Stimulated activated CD8-positive, alpha-beta memory T cell treated with anti-CD3 and anti-CD28 coated beads, Interleukin-7, amount 100 ng/mL, for 48 hours (primary cell): ENCODE measurements at places on chromosomes 3 and 15.
A peak's percentile ranks its signal among the peaks of the same experiment; 100 is the strongest.

DNA sequence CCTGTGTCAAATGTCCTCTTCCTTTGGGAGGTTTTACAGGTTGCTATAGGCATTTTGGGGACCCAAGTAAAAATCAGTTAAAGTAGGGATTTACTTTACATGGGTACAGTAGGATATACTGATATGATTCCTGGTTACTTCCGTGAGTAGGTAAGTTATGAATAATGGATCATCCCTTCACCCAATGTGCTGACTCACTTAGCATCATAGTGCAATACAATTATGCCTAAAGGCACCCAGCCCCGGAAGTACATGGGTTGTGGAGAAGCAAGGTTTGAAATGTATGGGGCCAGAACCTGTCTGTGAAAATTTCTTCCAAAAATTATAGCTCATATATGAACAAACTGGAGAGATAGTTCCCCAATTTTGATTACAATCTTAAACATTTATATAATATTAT is 64.0 kb downstream of the GLB1 start:
- DNase-seq, result no peak

DNA sequence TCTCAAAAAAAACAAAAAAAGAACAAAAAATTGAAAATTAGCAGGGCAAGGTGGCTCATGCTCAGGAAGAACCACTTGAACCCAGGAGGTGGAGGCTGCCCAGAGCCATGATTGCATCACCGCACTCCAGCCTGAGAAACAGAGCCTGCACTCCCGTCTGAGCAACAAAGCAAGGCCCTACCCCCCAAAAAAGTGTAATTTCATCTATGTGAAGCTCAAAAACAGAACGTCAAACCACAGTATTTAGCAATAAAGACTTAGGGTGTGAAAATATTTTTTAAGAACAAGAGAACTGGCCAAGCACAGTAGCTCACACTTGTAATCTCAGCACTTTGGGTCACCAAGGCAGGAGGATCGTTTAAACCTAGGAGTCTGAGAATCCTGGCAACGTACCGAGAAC is 38.2 kb downstream of the STAG1 start:
- DNase-seq, result no peak

DNA sequence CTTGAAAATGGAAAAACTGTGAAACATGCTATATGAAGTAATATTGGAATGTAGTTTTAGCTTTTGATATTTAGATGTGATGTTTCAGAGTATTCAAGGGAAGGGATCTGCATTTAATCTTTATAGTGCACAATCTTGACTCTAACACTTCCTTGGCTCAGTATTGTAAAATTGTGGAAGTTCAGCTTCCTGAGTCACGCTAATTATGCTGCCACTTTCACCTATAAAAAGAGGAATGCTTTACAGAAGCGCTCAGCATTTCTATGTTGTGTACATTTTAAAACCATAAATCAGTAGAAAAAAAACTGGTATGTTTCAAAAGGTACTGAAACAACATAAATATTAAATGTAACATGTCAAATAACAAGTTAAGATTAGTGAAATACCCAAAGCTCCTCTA is 32.6 kb downstream of the SERPINI2 start:
- DNase-seq, result no peak

DNA sequence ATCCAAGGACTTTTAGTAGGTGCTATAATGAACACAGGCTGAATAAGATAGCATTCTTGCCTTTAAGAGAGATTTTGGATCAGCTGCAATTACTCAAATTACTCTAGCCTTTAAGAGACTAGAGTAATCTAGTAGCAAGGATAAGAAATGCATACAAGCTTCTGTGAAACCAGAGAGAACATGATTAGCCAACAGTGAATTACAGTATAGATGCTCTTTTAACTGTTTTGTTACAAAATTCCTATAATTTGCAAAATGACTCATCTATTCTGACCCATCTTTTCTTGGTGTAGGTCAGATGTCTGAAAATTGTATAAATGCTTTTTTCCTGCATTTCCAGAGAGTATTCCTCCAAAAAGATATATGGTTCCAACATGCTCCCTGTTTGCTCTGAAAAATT is 66.9 kb downstream of the CEP63 start:
- no peak for DNase-seq

- DNase-seq, result no peak
Observed at GRCh38 chr3:125431391-125431790, 56.3 kb upstream of the ZNF148 start.

DNA sequence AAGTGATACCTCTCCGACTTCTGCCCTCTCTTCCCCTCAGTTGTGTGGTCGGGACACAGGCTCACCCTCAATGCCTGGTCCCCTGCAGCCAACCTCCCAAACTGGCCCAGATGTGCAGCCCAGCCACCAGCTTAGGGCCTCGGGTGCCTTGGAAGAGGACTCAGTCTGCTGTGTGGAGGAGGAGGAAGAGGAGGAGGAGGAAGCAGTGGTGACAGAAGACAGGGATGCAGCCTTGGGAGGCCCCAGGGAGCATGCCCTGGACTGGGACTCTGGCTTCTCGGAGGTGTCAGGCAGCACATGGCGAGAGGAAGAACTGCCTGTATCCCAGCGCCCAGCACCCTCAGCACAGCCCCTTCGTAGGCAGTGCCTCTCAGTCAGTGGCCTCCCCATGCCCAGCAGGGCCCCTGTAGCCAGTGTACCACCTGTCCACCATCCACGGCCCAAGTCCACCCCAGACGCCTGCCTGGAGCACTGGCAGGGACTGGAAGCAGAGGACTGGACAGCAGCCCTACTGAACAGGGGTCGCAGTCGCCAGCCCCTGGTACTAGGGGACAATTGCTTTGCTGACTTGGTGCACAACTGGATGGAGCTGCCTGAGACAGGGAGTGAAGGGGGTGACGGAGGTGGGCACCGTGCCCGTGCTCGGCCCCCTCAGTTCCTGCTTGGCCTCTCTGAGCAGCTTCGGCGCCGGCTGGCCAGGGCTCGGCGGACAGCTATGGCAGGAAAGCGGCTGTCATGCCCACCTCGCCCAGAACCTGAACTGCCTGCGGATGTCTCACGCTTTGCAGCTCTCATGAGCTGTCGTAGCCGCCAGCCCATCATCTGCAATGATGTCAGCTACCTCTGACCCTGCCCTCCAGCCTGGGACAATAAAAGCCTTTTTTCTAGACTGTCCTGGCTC is 1.3 kb downstream of the INKA1 start:
- no peak for DNase-seq

DNA sequence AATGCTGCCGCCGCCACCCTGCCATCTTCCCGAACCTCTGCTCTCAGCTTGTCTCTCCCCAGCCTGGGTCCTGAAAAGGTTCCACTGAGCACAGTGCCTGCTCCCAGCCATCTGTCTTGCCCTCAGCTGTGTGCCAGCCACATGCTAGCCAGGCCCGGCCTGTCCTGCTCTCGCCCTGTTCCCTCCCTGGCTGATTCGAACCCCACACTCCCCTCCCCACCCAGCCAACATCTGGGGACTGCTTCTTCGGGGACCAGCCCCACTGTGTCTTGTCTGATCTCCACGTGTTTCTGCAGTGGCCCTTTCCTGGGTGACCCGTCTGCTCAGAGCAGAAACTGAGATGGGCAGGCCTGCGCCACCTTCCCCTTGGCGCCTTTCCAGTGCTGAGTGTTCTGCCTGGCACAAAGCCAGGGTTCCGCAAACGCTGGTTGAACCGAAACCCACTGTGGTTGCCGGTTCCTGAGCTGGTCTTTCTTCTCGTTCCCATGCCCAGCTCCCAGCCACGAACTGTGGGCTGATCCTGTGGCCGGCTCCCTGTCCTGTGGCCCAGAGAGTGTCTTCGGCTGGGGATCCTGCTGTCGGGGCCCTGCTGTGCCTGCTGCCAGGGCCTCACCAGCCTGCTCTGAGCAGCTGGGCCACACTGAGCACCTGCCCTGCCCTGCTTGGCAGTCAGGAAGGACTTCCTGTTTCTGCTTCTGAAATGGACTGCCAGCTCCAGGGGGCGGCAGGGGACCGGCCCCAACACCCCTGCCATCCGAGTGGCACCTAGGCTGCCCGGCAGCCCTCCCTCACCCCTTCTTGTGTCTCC is 62.7 kb upstream of the KLF13 start:
- DNase-seq, result peak; percentile 59
